ENCODE measurements at places on chromosomes 6 and 20.

- DNase-seq = no peak
Observed at GRCh38 chr6:83927470-83927869, 68.0 kb downstream of the CYB5R4 start.

DNA sequence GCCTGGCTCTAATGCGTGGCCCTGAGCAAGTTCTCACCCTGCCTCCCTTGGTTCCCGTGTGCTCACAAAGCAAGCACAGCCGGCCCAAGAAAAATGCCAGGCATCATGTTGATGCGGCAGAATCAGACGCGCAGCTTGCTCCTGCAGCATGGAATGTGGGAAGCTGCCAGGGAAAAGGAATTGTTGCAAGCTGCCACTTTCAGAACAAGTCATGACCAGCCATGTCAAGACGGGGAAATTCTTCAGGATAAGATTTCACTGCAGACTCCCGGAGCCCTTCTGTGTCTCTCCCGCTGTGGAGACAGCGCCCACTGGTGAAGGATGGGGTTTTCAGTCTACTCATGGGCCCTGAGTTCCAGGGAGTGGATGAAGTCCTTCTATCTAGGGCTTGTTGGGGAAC is 4.6 kb downstream of the DACT2 start:
- peak; percentile 63 for DNase-seq

GRCh38 chr6:149915970-149916865 is 6.7 kb downstream of the RAET1G start:
- DNase-seq = no peak

- no peak for DNase-seq
Observed at GRCh38 chr6:40579101-40579500, 8.1 kb downstream of the LRFN2 start.

- no peak for DNase-seq
Observed at GRCh38 chr6:89398762-89399525, 13.1 kb downstream of the RRAGD start.

DNA sequence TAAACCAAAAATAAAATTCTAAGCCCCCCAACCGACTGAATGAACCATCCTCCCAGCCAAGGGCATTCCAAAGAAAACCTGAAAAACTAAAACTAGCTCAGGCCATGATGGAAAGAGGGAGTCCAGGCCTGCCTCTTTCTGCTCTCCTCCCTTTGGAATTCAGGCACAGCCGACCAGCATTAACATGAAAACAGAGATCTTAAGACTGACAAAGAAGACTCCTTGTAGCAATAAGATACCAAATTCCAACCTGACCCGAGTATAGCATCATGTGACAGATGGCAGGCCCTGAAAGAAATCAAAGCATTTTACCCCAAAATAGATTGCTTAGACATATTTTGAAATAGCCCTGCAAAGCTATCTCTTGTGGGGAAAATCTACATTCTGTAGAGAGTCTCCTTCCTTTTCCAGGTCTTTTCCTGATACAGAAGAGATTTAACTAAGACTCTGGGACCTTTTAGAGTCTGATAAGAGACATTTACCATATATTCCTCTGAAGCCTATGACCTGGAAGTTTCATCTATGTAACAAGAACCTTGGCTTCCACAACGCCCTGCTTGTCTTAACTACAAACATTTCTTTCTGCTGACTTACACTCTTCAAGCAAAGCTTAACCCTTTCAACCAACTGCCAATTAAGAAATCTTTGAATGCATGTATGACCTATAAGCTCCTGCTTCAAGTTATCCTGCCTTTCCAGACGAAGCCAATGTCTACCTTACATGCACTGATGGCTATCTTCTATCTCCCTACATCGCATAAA is 22.2 kb upstream of the TXLNB start:
- no peak for DNase-seq

GRCh38 chr6:8881663-8882062 is 446.3 kb upstream of the SLC35B3 start:
- DNase-seq = no peak

- DNase-seq = no peak
Observed at GRCh38 chr6:75993236-75994162, 79.0 kb downstream of the IMPG1 start.

- no peak for DNase-seq
Observed at GRCh38 chr6:149137594-149137993, 179.9 kb upstream of the TAB2 start.

DNA sequence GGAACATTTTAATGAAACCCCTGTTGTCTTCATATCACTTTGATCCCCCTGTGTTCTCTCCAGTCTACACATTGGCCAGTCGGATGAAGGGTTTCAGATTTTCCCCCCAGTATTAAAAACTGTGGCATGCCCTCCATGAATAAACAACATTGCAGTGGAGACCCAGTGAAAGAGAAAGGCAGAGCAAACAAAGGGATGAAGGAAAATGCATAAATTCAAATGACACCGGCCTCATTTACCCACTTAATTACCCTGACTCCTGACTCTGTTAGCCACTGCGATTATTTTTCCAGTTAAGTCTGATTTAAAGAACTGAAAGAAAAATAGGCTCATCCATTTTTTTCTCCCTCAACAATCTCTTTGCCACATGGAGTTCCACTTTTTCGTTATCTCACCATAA is 569.2 kb downstream of the TFAP2B start:
- no peak for DNase-seq

- DNase-seq = no peak
Observed at GRCh38 chr20:58854638-58855471, 2.3 kb downstream of the GNAS start.

DNA sequence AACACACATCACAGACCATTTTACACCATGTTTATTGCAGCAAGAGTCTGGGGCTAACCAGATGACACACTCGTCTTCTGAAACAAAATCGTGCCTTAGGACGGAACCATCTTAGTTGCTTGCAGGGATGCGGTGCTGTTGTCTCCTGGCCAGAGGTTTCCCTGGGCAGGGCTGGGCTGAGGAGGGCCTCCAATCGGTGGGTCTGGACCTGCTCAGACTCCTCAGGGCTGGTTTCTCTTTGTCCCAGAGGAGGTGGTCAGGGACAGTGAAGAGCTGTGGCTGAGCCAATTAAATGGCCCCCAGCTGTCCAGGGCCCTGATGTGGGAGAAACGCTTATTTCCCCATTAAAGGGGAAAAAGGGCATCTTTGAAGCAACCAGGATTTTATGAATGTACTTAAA is 117.6 kb downstream of the SLC24A3 start:
- DNase-seq = no peak

- DNase-seq = no peak
Observed at GRCh38 chr6:40923326-40923725, 115.7 kb downstream of the UNC5CL start.

DNA sequence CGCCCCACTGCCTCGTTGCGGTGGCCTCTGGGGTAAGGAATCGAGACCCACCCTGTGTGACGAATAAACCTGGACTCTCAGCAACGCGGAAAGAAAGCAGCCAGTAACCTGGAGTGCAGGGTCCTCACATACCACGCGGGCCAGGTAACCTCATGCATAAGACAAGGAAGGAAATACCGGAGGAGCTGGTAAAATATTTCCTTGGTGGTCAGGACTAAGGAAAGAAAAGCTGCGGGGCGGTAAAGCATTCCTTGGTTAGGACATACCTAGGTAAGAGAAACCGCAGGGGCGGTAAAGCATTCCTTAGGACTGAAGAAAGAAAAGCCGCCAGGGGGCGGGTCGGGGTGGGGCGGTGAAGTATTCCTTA is 80.7 kb downstream of the SYTL3 start:
- no peak for DNase-seq

DNA sequence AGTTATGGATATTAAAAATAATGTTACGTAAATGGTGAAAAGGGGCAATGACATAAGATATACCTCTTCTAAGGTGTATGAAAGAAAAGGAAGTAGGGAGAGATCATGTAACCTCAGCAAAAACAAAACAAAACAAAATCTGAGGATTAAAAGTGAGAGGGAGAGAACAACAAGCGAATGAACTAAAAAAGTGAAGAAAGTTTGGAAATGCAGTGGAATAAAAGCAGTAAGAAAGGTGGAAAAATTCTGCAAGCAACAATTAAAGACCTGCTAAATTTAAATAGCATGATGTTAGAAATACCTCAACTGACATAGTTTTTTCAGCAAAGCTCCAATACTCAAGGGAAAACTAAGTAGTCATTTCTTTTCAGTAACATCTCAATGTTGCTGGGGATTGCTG is 48.0 kb downstream of the PHIP start:
- DNase-seq = no peak

- no peak for DNase-seq
Observed at GRCh38 chr6:129748901-129749748, 39.1 kb upstream of the ARHGAP18 start.

- DNase-seq = no peak
Observed at GRCh38 chr6:31468311-31468710, 29.6 kb upstream of the MICB start.

DNA sequence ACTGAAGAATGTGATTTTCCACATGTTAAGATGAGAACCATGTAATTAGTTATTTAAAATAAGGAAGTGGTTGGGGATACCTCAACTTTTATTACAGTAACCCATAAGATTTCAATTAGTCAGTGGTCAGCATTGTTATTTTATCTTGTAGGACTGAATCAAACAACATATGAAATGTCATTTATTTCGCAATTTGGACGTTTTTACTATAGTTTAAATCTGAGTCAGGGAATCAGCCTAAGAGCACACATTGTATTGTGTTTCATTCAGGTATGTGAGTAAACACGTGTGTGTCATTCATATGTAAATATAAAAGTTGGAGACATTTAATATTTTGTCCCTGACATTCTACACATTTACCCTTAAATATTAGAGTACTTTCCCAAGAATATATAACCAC is 1418.7 kb downstream of the GRIK2 start:
- DNase-seq = no peak

GRCh38 chr20:31758991-31759390 is 19.9 kb downstream of the TPX2 start:
- no peak for DNase-seq

- no peak for DNase-seq
Observed at GRCh38 chr6:127212376-127212775, 54.3 kb upstream of the RNF146 start.

- DNase-seq = no peak
Observed at GRCh38 chr6:162404951-162405350, 322.6 kb downstream of the PRKN start.

- no peak for DNase-seq
Observed at GRCh38 chr20:5189917-5190316, 63.1 kb downstream of the CDS2 start.

- no peak for DNase-seq
Observed at GRCh38 chr20:14882157-14882556, 544.7 kb upstream of the FLRT3 start.

DNA sequence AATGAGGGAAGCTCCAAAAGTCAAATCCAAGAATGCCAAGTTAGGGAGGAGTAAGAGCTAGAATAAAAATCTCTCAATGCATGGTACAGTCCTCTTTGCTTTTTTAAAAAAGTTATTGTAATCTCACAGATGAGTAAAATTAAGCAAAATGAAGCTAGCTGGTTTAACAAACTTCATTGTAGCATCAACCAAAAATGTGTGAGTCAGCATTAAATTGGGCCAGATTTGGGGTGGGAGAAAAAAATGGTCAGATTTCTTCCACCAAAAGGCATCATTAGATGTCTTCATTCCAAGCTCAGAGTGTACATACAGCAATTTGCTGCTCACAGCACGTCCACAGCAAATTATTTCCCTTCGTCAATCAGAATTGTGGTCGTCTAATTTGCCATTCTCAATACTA is 441.5 kb upstream of the FLRT3 start:
- no peak for DNase-seq

GRCh38 chr20:33914919-33915318 is 78.8 kb upstream of the RALY start:
- DNase-seq = no peak

GRCh38 chr6:15804164-15805154 is 141.6 kb upstream of the DTNBP1 start:
- DNase-seq = no peak

GRCh38 chr6:137950581-137950980 is 83.5 kb downstream of the TNFAIP3 start:
- DNase-seq = no peak

- no peak for DNase-seq
Observed at GRCh38 chr6:132818404-132819359, 4.3 kb downstream of the RPS12 start.

DNA sequence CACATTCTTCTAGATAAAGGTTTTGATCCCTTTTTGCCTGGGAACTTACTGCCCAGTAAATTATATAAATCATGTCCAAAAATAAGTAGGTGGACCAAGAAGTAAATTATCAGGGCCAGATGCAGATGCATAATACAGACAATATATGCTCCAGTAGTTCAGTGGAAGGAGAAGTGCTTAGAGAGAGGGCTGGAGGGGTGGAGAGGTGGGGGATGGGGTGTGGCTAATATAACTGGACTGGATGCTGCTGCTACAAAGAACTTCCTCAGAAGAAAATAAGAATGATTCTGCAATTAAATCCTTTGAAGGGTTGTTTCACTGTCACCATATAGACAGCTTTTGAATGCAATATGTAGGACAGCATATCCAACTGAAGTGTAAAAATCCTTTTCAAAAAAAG is 14.8 kb upstream of the TFAP2D start:
- DNase-seq = no peak

GRCh38 chr20:2252419-2252997 is 43.3 kb upstream of the TGM3 start:
- no peak for DNase-seq

GRCh38 chr6:112114577-112115223 is 27.3 kb downstream of the FAM229B start:
- DNase-seq = no peak

DNA sequence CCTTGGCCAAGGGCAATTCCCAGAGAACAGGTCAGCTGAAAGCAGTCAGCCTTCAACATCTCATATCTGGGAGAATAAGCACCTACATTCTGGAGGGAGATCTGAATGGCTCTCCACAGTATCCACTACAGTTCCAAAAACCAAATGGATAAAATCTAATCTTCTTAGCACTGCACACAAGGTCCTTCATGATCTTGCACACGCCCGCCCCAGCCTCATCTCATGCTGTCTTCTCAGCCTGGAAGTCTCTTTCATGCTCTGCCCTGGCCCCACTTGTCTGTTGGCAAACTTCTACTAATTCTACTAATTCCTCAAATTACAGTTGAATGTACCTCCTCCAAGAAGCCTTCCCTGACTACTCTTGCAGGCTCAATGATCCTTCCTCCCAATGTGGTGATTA is 1.8 kb upstream of the TTBK1 start:
- DNase-seq = no peak

DNA sequence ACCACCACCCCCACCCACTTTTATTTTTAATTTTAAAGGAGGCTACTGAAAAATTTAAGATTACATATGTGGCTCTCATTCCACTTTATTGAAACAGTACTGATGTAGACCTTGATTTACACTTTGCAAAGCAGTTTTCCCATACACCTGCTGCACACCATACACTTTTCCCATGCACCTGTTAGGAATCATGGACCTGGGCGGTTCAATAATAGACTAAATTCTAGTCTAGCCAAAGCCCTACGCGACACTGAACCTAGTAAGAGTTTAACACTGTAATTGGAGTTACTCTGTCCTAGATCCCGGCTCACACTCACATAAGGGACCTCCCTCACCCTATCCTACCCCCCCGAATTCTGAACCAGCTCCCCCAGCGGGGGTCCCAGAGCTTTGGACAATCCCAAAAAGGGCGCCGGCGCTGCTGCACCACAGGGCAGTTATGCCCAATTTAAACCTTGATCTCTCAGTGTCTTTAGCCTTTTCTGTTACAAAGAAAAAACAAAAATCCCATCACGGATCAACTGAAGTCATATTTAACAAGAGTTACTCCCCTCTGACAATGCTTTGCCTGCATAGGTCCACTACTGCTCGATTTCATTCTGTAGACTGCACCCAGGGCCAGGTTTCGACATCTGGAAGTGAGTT is 2.4 kb upstream of the GCLC start:
- no peak for DNase-seq
